ENCODE measurements at places on chromosomes 1 and 21.
A peak's percentile ranks its signal among the peaks of the same experiment; 100 is the strongest.

GRCh38 chr1:41366455-41367287 is 5.4 kb downstream of the FOXO6 start:
- no peak for DNase-seq

GRCh38 chr1:231966983-231967382 is 340.4 kb downstream of the DISC1 start:
- no peak for DNase-seq

DNA sequence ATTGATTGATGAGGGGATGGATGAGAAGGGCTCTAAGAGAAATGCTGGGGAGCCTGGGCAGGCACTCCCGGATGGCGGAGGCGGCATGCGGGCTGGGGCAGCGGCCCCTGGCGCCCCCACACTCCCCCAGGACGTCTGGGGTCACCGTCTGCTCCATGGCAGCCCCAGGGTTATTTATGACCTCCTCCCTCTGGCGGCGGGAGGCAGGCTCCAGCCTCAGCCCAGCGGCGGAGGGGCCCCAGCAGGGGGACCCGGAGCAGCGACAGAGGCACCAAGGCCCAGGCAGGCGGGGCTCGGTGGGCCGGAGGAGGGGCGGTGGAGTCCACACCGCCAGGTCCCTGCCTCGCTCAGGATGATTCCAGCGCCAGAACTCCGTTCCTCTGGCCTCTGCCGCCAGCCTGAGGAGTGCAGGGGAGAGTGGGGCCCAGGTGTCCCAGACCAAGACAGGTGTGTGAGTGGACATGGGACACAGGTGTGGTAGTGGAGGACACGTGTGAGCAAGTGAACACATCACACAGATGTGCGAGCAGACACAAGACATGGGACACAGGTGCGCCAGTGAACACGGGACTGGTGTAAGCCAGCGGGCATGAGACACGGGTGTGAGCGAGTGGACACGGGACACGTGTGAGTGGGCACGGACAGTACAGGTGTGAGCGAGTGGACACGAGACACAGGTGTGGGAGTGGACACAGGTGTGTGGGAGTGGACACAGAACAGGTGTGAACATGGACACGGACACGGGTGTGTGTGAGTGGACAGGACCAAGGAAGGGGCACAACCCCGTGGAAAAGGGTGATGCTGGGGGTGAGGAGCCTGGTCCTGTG is 2.5 kb upstream of the SAMD11 start:
- DNase-seq = peak; percentile 73

DNA sequence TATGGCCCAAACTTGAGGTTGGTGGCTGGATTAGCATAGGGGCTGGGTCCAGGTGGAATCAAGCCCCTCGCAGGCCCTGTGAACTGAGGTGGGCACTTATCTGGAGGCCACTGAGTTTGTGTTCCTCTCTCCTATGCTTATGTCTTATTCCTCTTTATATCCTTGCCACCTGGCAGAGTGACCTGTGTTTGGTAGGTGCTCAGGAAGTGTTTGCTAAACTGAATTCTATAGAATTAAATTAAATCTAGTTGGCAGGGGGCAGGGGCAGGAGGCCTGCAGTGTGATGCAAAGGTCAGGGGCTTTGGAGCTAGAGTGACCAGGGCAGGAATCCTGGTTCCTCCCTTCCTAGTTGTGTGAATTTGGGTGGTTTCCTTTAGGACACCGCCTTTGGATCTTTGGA is 1.1 kb upstream of the TMEM9 start:
- no peak for DNase-seq

DNA sequence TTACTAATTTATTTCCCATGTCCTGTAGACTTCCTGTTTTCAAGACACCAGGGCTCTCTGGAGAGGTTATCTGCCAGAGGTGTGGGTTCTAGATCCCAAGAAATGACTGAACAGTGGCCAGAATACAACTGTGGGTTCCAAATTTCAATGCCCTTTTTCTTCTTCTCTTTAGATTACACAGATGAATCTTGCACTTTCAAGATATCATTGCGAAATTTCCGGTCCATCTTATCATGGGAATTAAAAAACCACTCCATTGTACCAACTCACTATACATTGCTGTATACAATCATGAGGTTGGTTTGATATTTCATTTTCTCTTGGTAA is 15.0 kb downstream of the IFNAR2 start:
- no peak for DNase-seq

Measured in RKO (cell line).